ENCODE measurements at places on chromosomes 4 and X. TPM values are rescaled to one million over a fixed set of nuclear protein-coding genes. Genes with fewer than 3 reads are reported as not detected.

Gene HPSE
- 1.5 TPM for total RNA-seq

Gene ARMCX4
- 10.8 TPM for total RNA-seq

Gene HSD17B13
- total RNA-seq: 0.83 TPM

Gene TMEM156
- not detected for total RNA-seq

Gene CSAG1
- not detected for total RNA-seq

Gene SUPT20HL1
- not detected for total RNA-seq

Gene TCP11X2
- total RNA-seq: not detected

Gene STEEP1
- 18.7 TPM for total RNA-seq

Gene SPANXN5
- total RNA-seq: not detected

Gene THAP6
- 12.7 TPM for total RNA-seq

Gene SH3RF1
- 10.3 TPM for total RNA-seq

Gene APBB2
- total RNA-seq: 51.7 TPM

Gene TMSB15A
- total RNA-seq: 0.66 TPM

Gene ENPEP
- 5.4 TPM for total RNA-seq

Gene NXF2B
- total RNA-seq: not detected

Gene PABPC1L2A
- total RNA-seq: 0.17 TPM

Gene RAI2
- total RNA-seq: 32.8 TPM

Gene CFP
- 6.9 TPM for total RNA-seq

Gene F8A1
- 13.2 TPM for total RNA-seq

Gene HTRA3
- 74.6 TPM for total RNA-seq

Gene TEX13B
- not detected for total RNA-seq

Gene AMOT
- 9.1 TPM for total RNA-seq

Gene CXCL3
- total RNA-seq: 2.2 TPM

Gene RIBC1
- 0.40 TPM for total RNA-seq

Gene TMPRSS11F
- not detected for total RNA-seq

Gene ARR3
- total RNA-seq: not detected

Gene DNAAF6
- total RNA-seq: not detected

Gene VCX
- not detected for total RNA-seq

Gene GNRHR
- total RNA-seq: 0.11 TPM

Gene P2RY4
- not detected for total RNA-seq

Gene TLR1
- 11.2 TPM for total RNA-seq

Gene CT45A3
- total RNA-seq: not detected

Gene CXCL13
- total RNA-seq: not detected

Gene MAGEB1
- total RNA-seq: not detected

Gene PRRG3
- total RNA-seq: 1.7 TPM

Gene ZXDB
- total RNA-seq: 13.3 TPM

Gene PCDH18
- 62.1 TPM for total RNA-seq

Gene LEF1
- 0.52 TPM for total RNA-seq

Gene GRIA3
- 0.63 TPM for total RNA-seq

Gene EXOC1L
- not detected for total RNA-seq

Gene ADAM29
- not detected for total RNA-seq

Gene MTNR1A
- total RNA-seq: not detected

Gene GEMIN8
- total RNA-seq: 31.0 TPM

Gene TMEM154
- 1.1 TPM for total RNA-seq

Gene UGT2B15
- not detected for total RNA-seq

Gene SPANXN4
- not detected for total RNA-seq

Gene TLR10
- not detected for total RNA-seq

Gene IL9R
- not detected for total RNA-seq

Gene DKK2
- total RNA-seq: 0.83 TPM

Gene CC2D2A
- total RNA-seq: 23.0 TPM

Gene GLOD5
- total RNA-seq: not detected

Gene PF4V1
- total RNA-seq: not detected

Gene NR0B1
- not detected for total RNA-seq

Measured in esophagus muscularis mucosa (tissue), 4 donors.